ENCODE measurements at places on chromosomes 11 and 22. TPM values are rescaled to one million over a fixed set of nuclear protein-coding genes. Genes with fewer than 3 reads are reported as not detected.

GRCh38 chr11:726278-727220 lies 20.5 kb downstream of the EPS8L2 start:
- peaks cover 79% of the 10 kb centered on the region for H3K27me3 ChIP-seq
- DNase-seq = no peak
- peak overlapping the region; percentile 40 for H3K4me3 ChIP-seq
- no peak overlapping the region for H3K27ac ChIP-seq
- peaks cover 57% of the 10 kb centered on the region for H3K4me1 ChIP-seq

DNA sequence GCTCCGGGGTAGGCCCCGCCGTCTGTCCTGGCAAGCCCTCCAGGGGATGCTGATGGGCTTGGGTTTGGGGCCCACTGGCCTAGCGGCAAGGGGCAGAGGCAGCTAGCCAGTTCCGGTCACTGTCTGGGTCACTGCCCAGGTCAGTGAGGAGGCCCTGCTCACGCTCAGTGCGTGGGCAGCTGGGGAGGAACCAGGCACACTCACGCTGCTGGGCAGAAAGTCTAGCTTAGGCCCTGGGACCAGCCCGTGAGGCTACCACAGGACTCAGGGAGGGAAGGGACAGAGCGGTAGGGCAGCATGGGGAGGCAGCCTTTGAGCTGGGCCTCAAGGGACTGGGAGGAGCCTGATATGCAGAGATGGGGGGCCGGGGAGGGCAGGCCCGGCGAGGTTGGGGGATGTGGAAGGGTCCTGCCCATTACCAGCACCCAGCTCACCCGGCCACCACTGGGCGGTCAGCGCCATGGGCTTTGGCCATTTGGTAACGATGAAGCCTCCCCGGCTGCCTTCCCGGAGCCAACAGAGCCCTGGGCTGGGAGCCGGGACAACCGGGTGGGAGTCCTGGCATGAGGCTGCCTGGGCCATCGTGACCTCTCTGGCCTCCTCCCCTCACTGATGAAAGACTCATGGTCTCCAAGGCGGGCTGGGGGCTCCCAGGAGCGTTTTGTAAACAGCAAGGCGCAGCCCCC lies 14.2 kb downstream of the SHISAL1 start:
- H3K27me3 ChIP-seq = no peaks in the 10 kb centered on the region
- H3K27ac ChIP-seq = no peak overlapping the region
- H3K36me3 ChIP-seq = no peaks in the 10 kb centered on the region
- H3K4me1 ChIP-seq = no peaks in the 10 kb centered on the region
- DNase-seq = no peak

DNA sequence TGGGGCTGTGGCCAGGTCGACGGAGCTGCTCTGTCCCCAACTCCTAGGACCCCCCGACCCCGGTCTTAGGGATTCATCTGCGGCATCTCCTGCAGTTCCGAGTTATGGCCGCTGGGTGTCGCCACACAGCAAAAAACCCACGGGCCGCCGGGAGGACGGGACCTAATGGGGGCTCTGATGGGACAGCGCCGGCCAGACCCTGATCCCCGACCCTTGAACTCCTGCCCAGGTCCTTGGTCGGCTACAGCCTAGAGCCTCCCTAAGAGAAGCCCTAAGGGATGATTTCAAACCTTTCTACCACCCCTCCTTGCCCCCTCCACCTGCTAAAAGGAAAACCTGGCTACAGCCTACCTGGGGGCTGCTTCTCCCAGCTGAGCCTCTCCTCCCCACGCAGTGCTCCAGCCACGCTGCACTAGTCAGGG lies 30.8 kb upstream of the LRRC10B start:
- H3K27me3 ChIP-seq = no peaks in the 10 kb centered on the region
- no peak for DNase-seq
- H3K4me3 ChIP-seq = no peak overlapping the region
- H3K27ac ChIP-seq = peak overlapping the region; percentile 8

FAT3 gene
- 18.8 TPM for total RNA-seq

SGSM1 gene
- total RNA-seq = 1.7 TPM

Data from esophagus muscularis mucosa (tissue), 4 donors.